ENCODE measurements at places on chromosomes 3 and 15.

DNA sequence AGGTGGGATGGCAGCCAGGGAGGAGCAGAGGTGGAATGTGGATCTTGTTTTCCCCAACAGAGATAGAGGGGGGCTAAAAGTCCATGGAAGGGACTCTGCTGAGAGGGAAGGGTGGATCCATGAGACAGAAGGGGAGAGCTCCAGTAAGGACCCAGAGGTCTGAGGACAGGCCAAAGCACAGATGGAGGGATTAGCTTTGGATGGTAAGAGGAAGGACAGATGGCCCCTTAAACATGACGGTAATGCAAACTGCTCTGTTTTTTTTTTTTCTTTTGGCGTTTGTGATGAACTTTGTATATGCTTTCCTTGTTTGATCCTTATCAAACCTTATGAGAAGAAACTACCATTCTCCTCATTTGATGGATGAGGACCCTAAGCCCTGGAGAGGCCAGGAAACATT is 96.2 kb downstream of the IGF1R start:
- H3K4me3 ChIP-seq, result no peak overlapping the region
- no peak overlapping the region for H3K27ac ChIP-seq
- no peak for DNase-seq
- no peaks in the 10 kb centered on the region for H3K27me3 ChIP-seq
- H3K4me1 ChIP-seq, result peaks cover 5% of the 10 kb centered on the region

DNA sequence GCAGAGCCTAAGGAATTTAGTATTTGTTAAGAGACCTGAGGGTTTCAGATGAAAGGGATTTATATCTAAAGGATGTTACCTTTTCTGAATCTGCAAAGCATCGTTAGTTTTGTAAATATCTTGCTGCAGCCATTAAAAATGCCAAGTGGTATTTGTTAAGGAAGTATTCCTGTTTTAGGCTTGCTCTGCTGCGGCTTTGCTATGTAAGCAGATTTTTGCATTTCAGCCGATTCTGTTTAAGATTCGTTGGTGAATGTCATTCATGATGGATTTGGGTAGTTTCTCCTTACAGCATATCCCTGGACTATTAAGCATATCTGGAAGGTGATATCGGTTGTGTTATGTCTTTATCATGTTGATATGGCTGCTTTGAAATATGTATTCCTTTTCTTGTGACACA is 1.0 kb downstream of the USP8 start:
- peak overlapping the region; percentile 97 for H3K4me3 ChIP-seq
- no peak overlapping the region for H3K27ac ChIP-seq
- peaks cover 2% of the 10 kb centered on the region for H3K4me1 ChIP-seq
- no peaks in the 10 kb centered on the region for H3K27me3 ChIP-seq

DNA sequence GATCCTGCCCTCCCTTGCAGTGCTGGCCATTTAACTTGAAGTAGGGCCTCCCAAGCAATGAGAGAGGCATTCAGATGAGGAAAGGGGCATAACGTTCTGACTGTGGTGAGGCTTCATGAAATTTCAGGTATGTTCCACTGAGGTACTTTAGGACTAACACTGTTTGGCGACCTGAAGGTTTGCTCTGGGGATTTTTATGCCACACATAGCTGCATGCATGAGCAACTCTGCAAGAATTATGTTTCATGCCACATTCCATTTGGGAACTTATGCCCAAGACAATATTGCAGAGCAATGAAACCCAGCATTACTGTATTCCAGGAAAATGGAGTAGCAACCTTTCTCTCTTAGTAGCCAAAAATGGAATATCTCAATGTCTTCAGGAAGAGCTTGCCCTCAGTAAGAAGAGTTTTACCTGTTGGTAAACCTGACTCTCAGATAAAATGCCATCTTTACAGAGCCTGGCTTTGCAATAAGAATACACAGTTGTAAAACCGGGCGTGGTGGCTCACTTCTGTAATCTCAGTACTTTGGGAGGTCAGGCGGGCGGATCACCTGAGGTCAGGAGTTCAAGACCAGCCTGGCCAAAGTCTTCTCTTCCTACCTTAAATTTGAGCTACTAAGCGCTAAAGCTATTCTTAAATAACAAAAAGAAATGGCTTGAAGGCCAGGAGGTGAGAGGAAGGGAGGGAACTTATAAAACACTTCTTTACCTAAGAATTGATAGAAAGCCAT is 16.7 kb upstream of the TBL1XR1 start:
- DNase-seq, result no peak
- H3K36me3 ChIP-seq, result no peaks in the 10 kb centered on the region
- no peaks in the 10 kb centered on the region for H3K27me3 ChIP-seq

DNA sequence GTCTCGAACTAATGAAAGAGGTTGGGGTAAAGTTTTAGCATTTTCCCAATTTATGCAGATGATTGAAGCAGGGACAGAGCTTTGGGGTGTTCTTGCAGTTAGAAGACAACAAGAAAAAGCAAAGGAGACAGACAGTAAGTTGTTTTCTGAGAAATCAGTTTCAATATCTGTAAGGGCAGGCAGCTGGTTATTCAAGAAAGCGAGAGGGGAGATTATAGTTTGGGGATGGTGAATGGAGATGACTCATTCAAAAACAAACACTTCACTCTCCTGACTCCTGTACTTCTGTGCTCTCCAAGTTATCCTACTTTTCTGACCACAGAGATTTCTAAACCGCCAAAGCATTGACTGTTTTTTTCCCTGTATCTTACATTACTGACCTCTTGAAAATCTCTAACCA is 352.0 kb downstream of the GAP43 start:
- no peaks in the 10 kb centered on the region for H3K27me3 ChIP-seq
- no peaks in the 10 kb centered on the region for H3K36me3 ChIP-seq
- H3K27ac ChIP-seq, result no peak overlapping the region

- no peak for DNase-seq
- H3K36me3 ChIP-seq, result no peaks in the 10 kb centered on the region
- H3K27ac ChIP-seq, result no peak overlapping the region
- no peaks in the 10 kb centered on the region for H3K4me1 ChIP-seq
- no peak overlapping the region for H3K4me3 ChIP-seq
- H3K27me3 ChIP-seq, result no peaks in the 10 kb centered on the region
Measured at GRCh38 chr15:63140936-63141335, 16.3 kb downstream of the RPS27L start.

GRCh38 chr3:27724459-27725197 is 2.5 kb upstream of the EOMES start:
- peaks cover 8% of the 10 kb centered on the region for H3K4me1 ChIP-seq
- peaks cover 95% of the 10 kb centered on the region for H3K27me3 ChIP-seq
- H3K36me3 ChIP-seq, result no peaks in the 10 kb centered on the region
- no peak overlapping the region for H3K27ac ChIP-seq

- no peaks in the 10 kb centered on the region for H3K36me3 ChIP-seq
- no peaks in the 10 kb centered on the region for H3K27me3 ChIP-seq
- peaks cover 4% of the 10 kb centered on the region for H3K4me1 ChIP-seq
- H3K4me3 ChIP-seq, result no peak overlapping the region
- no peak for DNase-seq
- no peak overlapping the region for H3K27ac ChIP-seq
Measured at GRCh38 chr15:25512957-25513356, 74.1 kb upstream of the UBE3A start.

- no peak overlapping the region for H3K4me3 ChIP-seq
- H3K36me3 ChIP-seq, result no peaks in the 10 kb centered on the region
Measured at GRCh38 chr3:141383555-141384129, 15.3 kb downstream of the ZBTB38 start.

DNA sequence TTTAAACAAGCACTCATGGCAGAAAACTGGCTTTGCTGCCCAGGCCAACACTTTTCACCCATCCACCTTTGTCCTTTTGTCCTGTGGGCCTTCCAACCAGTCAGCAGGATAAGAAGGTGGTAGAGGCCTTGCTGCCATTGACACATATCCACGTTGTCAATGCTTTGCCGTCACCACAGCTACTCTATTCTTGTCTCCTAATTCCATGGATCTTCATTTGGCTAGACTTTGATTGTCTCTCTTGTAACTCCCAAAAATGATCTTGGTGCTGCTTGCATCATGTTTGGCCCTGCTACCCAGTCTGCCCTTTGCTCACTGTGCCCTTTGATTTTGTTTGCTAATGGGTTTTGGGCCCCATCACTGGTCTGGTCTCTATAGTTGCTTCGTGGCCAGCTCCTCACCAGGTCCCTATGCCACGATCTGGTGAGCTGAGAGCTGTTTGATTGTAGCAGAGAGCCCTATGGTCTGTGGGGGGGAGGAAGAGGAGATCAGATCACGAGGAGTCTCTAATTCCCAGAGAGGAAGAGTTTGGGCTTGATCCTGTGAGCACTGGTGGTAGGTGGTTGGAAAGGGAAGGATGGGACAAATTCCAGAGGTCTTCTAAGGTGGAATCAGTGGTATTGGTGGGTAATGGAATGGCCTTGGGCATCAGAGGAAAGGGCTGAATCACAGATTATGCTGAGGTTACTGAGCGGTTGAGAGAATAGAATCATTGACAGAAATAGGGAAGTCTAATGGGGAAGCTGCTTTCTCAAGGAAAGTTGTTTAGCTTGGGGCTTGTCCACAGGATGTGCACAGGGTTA is 40.3 kb downstream of the ABHD2 start:
- H3K4me3 ChIP-seq, result no peak overlapping the region
- H3K27me3 ChIP-seq, result no peaks in the 10 kb centered on the region
- no peak for DNase-seq
- H3K4me1 ChIP-seq, result no peaks in the 10 kb centered on the region
- no peak overlapping the region for H3K27ac ChIP-seq
- no peaks in the 10 kb centered on the region for H3K36me3 ChIP-seq

DNA sequence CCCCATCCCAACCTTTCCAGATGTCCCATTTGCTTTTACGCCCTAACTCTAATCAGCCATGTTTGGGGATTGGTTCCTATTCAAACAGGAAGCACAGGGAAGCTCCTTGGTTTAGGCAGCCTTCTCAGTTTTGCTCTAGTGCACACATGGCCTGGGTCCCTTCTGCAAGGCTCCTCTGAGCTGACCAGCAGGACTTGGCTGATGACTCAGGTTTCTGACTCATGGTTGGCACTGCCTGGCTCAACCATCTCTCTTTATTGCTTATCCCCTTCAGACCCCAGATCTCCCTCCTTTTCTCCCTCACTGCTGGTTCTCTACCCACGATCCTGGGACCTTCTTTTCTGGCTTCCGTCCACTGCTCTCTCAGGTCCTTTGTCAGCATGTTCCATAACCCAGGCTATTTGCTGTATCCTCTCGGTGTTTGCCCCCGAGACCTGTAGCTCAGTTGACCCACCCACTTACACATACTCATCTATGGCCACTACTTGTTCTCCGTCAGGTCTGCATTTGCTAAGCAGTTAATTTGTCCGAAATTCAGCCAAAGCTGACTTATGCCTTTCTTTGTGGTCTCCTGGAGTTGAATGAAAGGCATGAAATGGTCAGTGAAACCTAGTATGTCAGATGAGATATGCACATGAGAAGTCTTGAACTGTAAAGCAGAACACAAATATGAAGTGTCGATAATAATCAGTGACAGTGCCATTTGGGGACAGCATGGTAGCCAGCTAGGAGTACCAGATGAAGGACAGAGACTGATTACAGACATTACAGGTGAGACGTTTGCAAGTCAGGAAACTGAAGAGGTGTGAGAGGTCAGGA is 323.5 kb upstream of the ROPN1 start:
- H3K36me3 ChIP-seq, result no peaks in the 10 kb centered on the region
- H3K4me3 ChIP-seq, result no peak overlapping the region

GRCh38 chr15:66390678-66391077 is 4.0 kb downstream of the MAP2K1 start:
- H3K27ac ChIP-seq, result no peak overlapping the region
- H3K27me3 ChIP-seq, result no peaks in the 10 kb centered on the region
- no peaks in the 10 kb centered on the region for H3K36me3 ChIP-seq

GRCh38 chr3:151751161-151751560 is 17.4 kb downstream of the AADACL2 start:
- DNase-seq, result no peak
- H3K36me3 ChIP-seq, result no peaks in the 10 kb centered on the region
- H3K4me3 ChIP-seq, result no peak overlapping the region
- H3K4me1 ChIP-seq, result no peaks in the 10 kb centered on the region
- H3K27ac ChIP-seq, result no peak overlapping the region
- no peaks in the 10 kb centered on the region for H3K27me3 ChIP-seq

GRCh38 chr3:23431764-23432163 is 228.6 kb downstream of the UBE2E2 start:
- no peak overlapping the region for H3K27ac ChIP-seq
- H3K27me3 ChIP-seq, result no peaks in the 10 kb centered on the region
- no peaks in the 10 kb centered on the region for H3K36me3 ChIP-seq
- no peak overlapping the region for H3K4me3 ChIP-seq
- H3K4me1 ChIP-seq, result peaks cover 4% of the 10 kb centered on the region

DNA sequence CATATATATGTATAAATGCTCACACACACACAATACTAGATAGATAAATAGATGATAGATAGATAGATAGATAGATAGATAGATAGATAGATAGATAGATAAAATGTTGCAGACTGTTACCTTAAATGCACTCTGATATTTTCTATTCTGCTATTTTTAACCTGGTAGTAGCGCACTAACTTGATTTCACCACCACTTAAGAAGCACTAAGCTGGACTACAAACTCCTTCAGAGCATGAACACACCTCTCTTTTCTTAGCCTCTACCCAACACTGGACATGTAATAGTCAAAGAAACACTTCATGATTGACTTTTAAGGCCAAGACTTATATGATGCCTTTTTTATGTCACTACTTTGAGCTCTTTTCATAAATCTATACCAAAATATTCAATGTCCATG is 304.6 kb upstream of the UBE2E2 start:
- H3K27me3 ChIP-seq, result no peaks in the 10 kb centered on the region
- H3K4me3 ChIP-seq, result no peak overlapping the region
- no peaks in the 10 kb centered on the region for H3K36me3 ChIP-seq
- H3K4me1 ChIP-seq, result no peaks in the 10 kb centered on the region
- H3K27ac ChIP-seq, result no peak overlapping the region

- no peaks in the 10 kb centered on the region for H3K27me3 ChIP-seq
- no peak overlapping the region for H3K27ac ChIP-seq
- H3K4me3 ChIP-seq, result no peak overlapping the region
- H3K36me3 ChIP-seq, result no peaks in the 10 kb centered on the region
- peaks cover 4% of the 10 kb centered on the region for H3K4me1 ChIP-seq
Measured at GRCh38 chr3:30682434-30683155, 76.2 kb downstream of the TGFBR2 start.

- H3K27me3 ChIP-seq, result no peaks in the 10 kb centered on the region
Measured at GRCh38 chr3:188533612-188534357, 379.8 kb downstream of the LPP start.

DNA sequence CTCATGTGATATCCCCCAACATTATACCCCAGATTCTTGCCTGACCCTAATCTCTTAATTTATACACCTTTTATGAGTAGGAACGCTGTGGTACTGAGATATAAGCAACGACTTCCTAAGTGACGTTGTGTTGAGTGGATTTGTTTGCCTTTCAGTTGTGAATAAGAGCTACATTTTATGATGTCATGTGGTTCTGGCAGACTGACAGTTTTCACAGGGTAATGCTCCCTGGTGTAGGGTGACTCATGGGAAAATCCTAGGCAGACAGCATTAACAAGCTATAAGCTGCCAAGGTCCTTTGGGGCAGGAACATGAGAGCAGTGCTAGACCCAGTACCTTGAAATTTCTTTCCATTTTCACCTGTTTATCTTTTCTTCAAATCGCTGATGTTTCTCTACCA is 11.2 kb downstream of the C3orf52 start:
- no peaks in the 10 kb centered on the region for H3K36me3 ChIP-seq
- H3K27me3 ChIP-seq, result no peaks in the 10 kb centered on the region
- H3K4me3 ChIP-seq, result no peak overlapping the region
- H3K4me1 ChIP-seq, result peaks cover 2% of the 10 kb centered on the region
- DNase-seq, result no peak

- H3K27ac ChIP-seq, result no peak overlapping the region
- H3K27me3 ChIP-seq, result no peaks in the 10 kb centered on the region
- H3K36me3 ChIP-seq, result no peaks in the 10 kb centered on the region
Measured at GRCh38 chr15:94235646-94236045, 4.3 kb downstream of the MCTP2 start.

Data from H1 (cell line).